ENCODE measurements at places on chromosomes 11 and 22.

DNA sequence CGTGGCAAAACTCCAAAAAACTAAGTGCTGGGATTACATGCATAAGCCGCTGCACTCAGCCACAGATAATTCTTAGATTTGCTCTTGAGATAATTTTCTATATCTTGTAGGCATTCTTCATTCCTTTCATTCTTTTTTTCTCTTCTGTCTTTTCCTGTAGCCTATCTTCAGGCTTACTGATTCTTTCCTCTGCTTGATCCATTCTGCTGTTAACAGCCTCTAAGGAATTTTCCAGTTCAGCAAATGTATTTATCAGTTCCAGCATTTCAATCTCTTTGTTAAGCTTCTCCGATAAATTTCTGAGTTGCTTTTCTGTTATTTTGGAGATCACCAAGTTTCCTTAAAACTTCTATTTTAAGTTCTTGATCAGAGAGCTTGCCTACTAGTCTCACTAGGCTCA, 46.7 kb downstream of the SMC1B start:
- no peak for DNase-seq

- DNase-seq = no peak
These were observed 4.3 kb downstream of the SHANK3 start for GRCh38 chr22:50676661-50677492.

GRCh38 chr11:28323621-28324020, 215.4 kb downstream of the METTL15 start:
- no peak for DNase-seq

GRCh38 chr11:33358150-33358831, 101.1 kb downstream of the HIPK3 start:
- no peak for DNase-seq

DNA sequence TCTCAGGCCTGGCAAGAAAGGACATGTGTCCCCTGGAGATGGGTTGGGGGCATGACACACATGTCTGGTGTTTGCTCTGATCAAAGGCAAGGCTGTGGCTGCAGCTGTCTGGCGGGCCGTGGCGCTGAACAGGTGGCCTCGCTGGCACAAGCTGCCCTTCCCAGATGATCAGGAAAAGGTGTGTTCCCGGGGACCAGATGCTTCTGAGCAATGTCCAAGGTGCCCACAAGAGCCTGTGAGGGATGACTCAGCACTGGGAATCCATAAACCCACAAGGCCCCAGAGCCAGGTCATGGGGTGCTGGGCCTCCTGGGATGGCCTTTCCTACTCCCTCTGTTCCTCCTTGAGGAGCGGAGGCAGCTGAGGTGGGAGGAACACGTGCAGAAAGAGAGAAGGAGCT, 9.7 kb upstream of the LRP5 start:
- no peak for DNase-seq
